Fibroblast of skin of right biceps (primary cell): ENCODE measurements at places on chromosomes 12 and 14.

DNA sequence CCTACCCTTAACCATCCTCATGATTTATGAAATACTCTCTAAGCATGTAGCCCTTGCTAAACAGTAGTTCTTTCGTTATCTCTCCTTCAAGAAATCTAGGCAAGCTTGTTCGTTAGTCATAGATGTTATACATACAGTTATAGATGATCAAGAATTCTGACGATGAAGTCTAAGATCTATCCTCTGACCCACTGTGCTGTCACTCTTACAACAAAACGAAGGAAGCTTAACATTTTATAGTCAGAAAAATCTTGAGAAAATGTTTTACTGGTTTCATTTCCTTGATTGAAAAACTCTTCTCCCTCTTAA, 68.9 kb downstream of the SPPL3 start:
- no peak for DNase-seq

GRCh38 chr12:102008615-102009126, 53.1 kb downstream of the WASHC3 start:
- no peak for DNase-seq

GRCh38 chr12:27583981-27584380, 60.0 kb downstream of the PPFIBP1 start:
- no peak for DNase-seq

DNA sequence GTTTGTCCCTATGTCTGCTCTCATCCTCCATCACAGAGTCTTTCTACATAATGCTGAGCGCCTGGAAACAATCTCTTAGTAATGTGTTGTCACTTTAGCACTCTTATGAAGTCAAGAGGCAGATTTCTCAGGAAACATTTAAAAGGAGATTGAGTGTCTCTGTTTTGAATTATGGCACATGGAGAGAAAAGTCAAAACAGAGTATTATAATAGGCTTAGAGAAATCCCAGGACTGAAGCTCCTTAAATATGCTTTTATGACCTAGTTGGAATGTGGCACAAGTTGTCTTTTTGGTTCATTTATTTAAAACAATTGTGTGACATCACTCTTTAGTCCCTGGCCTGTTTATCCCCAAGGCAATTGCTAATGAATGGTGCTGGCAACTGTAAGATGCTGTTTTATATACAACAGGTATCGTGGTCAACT, 117.8 kb upstream of the HIF1A start:
- DNase-seq: no peak

- DNase-seq: no peak
Measured at GRCh38 chr14:91654836-91655235, 77.0 kb downstream of the CATSPERB start.

- no peak for DNase-seq
Measured at GRCh38 chr12:121673013-121673511, 3.6 kb upstream of the MORN3 start.

DNA sequence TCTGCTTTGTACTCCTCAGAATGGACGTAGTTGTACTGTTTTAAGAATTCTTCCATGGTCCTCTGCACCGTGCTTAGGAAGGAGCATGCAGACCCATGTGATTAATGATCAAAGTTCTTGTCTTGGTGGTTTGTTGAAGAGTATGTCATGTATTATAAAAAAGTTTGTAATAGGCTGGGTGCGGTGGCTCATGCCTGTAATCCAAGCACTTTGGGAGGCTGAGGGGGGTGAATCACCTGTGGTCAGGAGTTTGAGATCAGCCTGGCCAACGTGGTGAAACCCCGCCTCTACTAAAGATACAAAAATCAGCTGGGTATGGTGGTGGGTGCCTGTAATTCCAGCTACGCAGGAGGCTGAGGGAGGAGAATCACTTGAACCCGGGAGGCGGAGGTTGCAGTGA, 61.8 kb upstream of the RTL1 start:
- no peak for DNase-seq

GRCh38 chr14:92437309-92437708, 76.3 kb upstream of the RIN3 start:
- DNase-seq: no peak

DNA sequence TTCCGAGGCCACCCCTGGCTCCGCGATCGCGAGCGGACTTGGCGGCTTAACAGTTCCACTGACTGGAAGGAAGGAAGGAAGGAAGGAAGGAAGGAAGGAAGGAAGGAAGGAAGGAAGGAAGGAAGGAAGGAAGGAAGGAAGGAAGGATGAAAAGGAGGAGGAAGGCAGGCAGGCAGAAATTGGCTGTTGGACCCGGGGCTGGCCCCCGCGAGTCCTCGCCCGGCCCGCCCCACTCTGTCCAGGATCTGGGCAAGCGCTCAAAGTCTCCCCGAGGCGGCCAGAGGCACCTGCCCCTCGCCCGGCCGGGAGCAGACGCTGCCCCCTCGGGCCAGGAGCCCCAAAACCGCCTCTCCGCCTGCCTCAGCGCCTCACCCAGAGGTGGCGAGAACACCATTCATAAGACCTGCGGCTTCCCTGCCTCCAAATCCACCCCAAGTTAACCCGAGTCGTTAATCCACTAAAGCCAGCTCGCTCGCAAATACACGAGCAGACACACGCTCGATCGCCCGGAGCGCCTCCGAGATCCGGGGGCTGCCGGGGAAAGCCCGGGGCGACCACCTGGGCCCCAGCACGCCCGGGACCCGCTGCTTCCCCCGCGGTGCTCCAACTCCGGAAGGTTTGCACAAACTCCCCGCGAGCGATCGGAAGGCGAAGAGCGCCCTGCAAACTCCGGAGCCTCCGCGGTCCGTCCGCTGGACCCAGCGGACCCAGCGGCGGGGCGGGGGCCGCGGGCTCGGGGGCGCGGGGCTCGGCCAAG, 844 bp downstream of the DPF3 start:
- DNase-seq: no peak

DNA sequence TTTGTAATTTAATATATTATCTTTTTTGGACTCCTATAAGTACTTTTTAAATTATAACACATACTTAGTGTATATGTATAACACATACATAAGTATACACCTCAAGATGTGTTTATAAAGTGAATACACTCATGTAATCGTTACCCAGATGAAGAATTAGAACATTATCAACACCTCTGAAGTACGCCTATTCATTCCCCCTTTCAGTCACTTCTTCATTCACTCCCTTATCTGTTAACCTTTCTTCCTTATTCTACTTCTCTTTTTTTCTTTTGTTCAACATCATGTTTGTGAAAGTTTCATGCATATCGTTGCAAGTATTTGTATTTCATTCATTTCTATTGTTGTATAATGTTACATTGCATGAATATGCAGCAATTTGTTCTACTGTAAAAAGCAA, 98.5 kb downstream of the ARID2 start:
- no peak for DNase-seq
